ENCODE measurements at places on chromosomes 3 and 15.
A peak's percentile ranks its signal among the peaks of the same experiment; 100 is the strongest.

DNA sequence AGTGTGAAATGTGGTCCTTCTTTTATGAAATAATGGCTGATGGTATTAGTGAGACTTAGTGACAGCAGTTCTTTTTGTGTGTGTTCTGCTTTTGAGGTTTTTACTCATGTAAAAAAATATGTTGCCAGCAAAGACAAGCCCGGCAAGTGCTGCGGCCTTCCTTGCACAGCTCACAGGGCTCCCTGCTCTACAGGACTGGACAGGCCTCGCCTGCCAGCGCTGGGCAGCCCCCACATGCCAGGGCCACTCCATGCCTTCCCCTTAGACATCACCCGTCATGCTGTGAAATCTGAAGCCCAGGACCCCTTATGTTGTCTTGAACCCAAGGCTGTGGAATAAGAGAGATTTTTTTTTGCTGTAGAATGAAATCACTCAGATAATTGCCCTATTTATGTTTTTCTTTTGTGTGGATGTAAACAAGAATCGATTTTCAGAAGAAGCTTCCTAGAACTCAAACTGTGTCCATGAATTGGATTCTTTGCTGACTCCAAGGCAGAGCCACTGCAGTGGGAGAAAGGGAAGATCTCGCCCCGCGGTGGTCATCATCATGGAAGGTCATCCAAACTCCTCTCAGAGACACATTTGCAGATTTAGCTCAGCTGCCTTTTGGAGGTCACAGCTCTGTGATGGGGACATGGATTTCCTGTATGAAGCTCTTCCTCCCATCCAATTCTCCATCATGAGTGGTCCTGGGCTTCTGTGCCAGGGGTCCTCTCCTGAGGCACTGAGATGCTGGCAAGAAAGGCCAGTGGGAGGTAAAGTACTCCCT is 150.8 kb downstream of the ATP10A start:
- no peak for DNase-seq

GRCh38 chr3:157981819-157982218 is 124.4 kb downstream of the SHOX2 start:
- peak; percentile 22 for DNase-seq

- no peak for DNase-seq
These were observed 9.9 kb downstream of the PLXNA1 start for GRCh38 chr3:126992776-126993175.

GRCh38 chr3:7188551-7188950 is 327.6 kb downstream of the GRM7 start:
- DNase-seq = no peak

GRCh38 chr15:87387766-87388165 is 868.8 kb downstream of the NTRK3 start:
- DNase-seq = peak; percentile 66

GRCh38 chr3:139797724-139798343 is 120.1 kb upstream of the NMNAT3 start:
- DNase-seq = peak; percentile 41

DNA sequence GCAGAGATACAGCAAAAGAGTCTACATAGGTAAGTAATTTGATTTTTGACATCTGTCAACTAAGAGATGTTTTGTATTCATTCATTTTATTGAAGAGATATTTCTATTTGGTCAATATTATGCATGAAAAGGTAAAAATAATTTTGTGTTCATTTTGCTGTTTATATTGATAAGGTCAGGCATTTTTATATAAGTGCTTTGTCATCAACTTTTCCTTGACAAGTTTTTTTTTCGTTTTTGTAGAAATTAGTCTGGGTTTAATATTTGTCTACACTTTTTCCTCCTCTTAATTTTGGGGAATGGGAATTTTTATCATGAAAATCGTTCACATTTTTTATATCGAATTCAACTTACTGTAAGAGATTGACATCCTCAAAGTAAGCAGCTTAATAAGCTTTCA is 67.7 kb downstream of the STT3B start:
- no peak for DNase-seq

DNA sequence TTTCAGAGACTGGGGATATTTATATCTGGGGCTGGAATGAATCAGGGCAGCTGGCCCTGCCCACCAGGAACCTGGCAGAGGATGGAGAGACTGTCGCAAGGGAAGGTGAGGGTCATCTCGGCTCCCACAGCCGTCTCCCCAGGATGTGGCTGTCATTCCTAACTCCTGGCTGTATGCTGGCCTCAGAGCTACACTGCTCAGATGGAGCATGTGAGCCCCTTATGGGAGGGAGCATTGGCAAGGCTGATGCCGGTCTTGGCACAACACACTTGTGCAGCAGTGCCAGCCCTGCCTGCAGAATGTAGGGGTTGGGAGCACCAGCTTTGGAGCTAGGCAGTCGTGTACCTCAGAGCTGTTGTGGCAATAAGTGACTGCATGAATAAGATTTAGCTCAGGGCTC is 5.2 kb downstream of the RCCD1 start:
- peak; percentile 42 for DNase-seq

DNA sequence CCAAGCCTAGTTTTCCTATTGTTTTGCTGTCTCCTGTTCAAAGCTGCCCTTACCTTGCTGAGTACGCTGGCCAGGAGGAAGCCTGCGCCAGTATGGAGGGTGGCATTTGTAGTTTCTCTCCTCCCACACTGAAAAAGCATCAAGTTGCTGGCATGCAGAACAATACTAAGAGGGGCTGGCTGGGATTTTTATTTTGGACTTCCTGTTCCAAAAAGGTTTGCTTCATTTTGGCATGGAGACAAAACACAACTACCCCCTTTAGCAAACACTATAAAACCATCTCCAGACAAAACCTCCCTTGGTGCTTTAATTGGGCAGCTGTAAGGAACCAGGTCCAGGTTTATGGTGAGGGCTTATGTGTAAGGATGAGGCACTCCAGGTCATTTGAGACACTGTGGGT is 457.6 kb downstream of the PDCD6IP start:
- DNase-seq = no peak

GRCh38 chr3:54324103-54324502 is 201.8 kb downstream of the CACNA2D3 start:
- no peak for DNase-seq

DNA sequence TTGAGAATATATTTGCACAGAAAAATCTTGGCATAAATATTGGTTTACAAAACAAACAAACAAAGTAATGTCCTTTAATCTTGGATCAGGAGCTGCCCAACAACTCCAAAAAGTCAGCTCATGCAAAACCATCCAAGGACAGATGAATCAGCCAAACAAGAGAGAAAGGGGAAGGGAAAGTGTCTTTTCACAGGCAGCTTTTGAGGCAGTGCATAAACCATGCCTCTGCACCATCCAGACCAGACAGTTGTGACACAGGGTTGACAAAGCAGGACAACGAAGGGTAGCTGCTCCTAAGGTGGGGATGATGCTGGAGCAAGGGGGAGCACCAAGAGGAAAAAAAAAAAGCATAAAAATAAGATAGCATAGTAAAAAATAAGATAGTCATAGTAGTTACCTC is 8.7 kb downstream of the CD86 start:
- DNase-seq = no peak

DNA sequence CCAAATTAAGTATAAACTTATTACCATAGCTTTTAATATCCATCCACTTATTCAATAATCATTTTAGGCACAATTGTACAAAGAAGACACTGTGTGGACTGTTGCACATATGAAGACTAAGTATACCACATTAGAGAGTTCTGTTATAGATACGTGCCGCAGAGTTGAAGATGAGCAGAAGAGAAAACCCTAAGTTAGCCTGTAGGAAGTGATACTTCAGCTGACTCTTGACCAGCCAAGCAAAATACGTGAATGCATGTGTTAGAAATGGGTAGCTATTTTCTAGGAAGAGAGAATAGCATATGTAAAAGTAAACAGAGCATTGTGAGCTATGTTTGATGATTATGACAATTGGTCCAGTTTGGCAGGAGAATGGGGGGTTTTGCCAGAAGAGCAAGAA is 272.0 kb upstream of the ATP11B start:
- no peak for DNase-seq
